Dermis blood vessel endothelial cell (primary cell): ENCODE measurements at places on chromosomes 7 and 10. TPM values are rescaled to one million over a fixed set of nuclear protein-coding genes. Genes with fewer than 3 reads are reported as not detected.

ZFAND2A gene
- 12.2 and 27.7 TPM in 2 replicates for total RNA-seq

VDAC2 gene
- 174 and 191 TPM in 2 replicates for total RNA-seq

LAMB1 gene
- 485 and 583 TPM in 2 replicates for total RNA-seq

ASIC3 gene
- 0.42 TPM in 1 of 2 replicates, not detected in the other for total RNA-seq

INA gene
- total RNA-seq, result 0.14 TPM in 1 of 2 replicates, not detected in the other

MINPP1 gene
- 32.3 and 33.4 TPM in 2 replicates for total RNA-seq

OR2A42 gene
- total RNA-seq, result not detected in 2 replicates
